ENCODE measurements at places on chromosomes 7 and 10.
A peak's percentile ranks its signal among the peaks of the same experiment; 100 is the strongest.

- no peak for DNase-seq
These were observed 44.9 kb downstream of the VIPR2 start for GRCh38 chr7:159099711-159100231.

DNA sequence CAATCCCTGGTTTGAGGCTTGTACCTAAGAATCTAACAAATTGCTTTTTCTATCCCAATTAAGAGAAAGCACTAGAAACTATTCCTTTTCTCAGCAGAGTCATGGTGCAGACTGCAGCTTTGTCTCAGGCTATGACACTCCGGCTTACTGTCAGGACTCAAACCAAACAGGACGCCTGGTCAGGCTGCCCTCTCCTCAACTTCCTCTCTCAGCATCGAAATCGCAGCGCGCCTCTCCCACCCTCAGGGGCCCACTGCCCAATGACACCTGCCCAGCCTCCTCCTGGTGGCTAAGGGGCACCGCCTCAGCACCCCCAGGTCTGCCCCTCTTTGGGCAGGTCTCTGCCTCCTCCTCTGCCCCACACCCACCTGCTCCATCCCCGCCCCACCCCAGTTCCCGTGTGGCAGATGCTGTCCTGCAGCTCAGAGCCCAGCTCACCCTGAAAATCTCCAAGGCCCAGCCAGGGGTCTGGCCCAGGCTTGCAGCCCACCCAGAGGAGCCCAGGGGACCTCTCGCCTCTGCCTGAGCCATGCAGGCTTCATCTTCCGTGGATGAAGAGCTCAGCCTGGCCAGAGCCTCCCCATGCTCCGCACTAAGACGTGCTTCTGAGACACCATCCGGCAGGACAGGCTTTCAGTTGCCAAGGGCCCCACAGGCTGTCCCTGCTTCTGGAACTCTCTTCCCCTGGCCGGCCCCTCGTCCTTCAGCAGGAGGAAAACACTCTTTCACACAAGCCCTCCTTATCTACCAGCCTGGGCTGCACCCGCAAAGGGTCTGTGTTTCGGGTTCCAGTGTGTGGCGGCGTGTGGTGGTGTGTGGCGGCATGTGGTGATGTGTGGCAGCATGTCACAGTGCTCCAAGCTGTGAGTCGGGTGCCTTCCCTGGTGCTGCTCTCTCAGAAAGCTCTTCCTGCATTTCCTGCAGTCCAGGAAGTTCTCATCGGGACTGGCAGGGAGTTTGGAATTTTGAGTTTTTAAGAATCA is 16.4 kb upstream of the PTPRN2 start:
- no peak for DNase-seq

- no peak for DNase-seq
These were observed 1034.5 kb upstream of the LRRTM3 start for GRCh38 chr10:65891073-65891981.

GRCh38 chr7:83119494-83119893 is 43.2 kb downstream of the PCLO start:
- no peak for DNase-seq

DNA sequence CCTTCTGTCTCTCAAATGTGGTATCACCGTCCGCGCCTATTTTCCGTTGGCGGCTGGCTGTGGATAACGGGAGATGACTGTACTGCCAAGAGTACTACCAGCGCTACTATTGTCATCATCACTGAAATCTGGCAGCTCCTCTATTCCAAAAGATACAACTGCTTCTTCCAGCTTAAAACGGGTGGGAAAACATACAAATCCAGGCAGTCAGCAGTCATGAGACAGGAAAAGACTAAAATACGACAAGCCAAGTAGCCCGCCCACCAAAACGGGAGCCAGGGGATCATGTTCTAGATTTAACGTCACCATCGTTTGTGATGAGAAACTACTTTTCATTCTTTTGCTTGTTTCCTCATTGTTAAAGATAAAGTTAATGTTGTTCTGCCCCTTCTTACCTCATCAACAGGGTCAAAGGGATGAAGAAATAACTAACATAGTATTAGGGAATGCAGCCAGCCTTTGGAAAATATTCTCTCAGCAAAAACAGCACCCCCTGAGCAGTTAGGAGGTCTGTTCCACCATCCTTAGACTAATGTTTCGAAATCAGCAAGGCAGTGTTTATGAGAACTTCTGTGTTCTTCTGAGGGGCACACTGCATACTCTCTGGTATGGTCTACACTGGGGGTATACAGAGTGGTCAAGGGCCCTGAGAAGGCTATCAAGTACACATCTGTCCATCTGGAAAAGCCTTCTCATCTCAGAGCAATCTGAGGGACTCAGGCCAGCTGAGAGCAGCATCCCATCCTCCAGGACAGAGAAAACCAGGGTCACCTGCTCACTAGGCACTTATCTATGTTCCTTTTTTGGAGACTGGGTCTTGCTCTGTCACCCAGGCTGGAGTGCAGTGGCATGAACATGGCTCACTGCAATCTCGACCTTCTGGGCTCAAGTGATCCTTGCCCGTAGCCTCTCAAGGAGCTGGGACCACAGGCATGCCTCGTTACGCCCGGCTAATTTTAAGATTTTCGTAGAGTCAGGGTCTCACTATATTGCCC is 47.5 kb downstream of the GNA12 start:
- no peak for DNase-seq

- DNase-seq = no peak
These were observed 3.1 kb downstream of the SLK start for GRCh38 chr10:103969857-103970627.

DNA sequence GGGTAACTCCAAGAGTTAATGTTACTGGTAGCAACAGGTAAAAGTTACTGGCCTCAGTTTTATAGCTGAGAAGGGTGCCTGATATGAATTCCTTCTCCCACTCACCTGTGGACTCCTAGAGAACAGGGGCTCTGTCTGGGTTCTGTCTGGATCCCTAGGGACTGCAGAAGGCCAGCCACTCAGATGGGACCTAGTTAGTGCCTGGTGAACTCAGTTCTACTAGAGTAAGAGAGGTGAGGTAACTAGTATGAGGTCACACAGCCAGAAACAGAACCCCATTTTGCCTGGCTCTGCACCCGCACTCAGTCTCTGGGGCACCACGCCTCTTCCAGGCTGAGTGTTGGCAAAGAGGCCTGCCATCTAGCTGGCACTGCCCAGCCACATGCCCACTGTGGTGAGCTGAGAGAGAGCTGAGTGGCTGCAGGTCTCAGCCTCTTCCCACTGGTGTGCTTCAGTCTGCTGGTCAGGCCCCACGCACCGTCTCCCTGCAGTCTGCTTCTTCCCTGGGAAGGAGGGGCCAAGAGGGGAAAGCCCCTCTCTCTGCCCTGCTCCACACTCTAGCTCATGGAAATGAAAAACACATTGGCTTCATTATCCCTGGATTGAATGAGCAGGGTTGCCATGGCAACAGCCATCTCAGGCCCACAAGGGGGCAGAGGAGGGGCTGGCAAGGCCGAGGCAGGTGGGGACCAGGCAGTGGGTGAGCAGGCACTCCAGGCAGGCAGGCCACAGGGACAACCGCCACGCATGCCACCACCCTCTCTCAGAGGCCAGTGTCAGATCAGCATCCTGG is 110.6 kb downstream of the ZMIZ1 start:
- no peak for DNase-seq

DNA sequence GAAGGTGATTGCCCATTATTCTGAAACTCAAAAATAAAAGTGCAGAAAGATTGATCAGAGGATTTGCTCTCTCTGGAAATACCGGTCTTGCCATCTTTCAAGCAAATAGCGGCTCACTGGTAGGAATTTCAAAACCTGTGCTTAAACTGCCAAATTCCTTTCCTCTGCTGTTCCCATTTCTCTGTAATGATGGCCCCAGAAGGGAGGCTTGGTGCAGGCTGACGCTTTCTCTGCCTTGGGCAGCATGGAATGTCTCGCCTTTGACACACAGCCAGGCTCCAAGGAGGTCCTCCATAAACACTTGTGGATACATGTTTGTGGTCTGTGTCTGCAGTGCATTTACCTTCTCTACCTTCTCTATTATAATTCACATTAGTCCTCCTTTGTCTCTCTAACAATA is 146.8 kb downstream of the HIBADH start:
- no peak for DNase-seq

- DNase-seq = no peak
These were observed 873.4 kb upstream of the MBL2 start for GRCh38 chr10:53645951-53646350.

DNA sequence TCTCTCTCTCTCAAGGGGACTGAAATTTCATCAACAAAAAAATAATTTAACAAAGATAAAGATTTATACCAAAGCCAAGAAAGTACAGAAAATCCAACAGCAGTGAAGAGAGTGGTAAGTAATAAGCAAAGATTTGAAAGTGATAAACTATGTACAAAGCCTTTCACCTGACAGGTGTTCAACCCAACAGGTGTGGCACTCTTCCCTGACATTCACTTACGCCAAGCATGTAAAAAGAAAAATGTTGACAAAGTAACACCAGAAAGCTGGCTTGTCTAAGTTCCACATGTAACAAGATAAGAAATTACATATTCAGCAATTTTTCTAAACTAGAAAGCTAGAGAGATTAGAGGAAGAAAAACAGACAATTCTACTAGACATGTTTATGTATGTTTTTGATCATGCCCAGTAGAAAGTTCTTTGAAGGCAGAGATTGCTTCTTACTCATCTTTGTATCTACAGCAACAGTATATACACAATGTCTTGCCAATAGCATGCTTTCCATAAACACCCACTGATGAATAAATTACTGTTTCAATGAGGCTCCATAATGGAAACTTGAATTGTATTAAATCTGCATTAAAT is 468.5 kb downstream of the PARD3 start:
- DNase-seq = no peak

DNA sequence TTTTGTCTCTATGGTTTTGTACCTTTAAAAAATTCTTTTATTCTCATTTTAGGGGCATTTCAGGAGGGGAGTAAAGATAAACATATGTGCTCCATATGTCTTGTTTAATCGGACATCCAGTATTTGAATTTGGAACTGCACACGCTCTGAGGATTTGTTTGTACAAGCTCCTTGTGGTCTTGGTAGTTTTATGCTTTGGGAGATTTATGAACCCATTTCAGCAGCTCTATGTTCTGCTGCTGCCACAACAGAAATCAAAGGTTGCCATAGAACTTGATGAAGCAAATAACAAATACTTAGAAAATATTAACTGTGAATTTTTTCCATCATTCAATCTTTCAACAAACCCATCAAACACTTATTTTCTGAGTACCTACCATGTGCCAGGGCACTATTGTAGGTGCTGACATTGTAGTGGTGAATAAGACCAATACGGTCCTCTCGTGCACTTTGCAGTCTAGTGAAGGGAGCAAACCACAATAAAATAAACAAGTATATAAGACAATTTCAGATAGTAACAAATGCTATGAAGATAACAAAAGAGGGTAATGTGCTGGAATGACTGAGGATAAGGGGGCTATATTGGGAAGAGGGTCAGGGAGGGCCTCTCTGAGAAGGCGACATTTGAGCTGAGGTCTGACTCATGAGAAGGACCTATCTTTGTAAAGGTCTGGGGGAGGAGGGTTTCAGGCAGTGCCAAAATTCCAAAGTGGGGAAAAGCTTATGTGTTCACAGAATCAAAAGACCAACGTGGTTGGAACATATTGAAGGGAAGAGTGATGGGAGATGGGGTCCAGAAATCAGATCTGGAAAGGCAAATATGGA is 30.4 kb downstream of the MYPN start:
- no peak for DNase-seq

GRCh38 chr10:110903280-110904278 is 15.4 kb downstream of the BBIP1 start:
- no peak for DNase-seq

DNA sequence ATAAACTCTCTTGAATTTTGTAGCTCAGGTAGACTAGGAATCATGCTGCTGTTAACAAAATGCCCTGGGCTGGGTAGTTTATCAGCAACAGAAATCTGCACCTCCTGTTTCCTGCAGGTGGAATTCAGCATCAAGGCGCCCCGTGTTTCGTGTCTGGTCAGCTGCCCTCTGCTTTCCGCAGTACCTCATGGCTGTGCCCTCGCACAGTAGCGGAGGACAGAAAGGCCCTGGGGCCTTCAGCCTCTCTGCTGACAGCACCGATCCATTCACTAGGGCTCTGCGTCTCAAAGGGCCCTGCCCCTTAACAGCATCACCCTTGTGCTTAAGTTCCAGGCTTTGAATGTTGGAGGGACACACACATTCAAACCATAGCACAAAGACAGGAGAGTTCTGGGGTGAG is 90.0 kb downstream of the DYNC2I1 start:
- DNase-seq = no peak

DNA sequence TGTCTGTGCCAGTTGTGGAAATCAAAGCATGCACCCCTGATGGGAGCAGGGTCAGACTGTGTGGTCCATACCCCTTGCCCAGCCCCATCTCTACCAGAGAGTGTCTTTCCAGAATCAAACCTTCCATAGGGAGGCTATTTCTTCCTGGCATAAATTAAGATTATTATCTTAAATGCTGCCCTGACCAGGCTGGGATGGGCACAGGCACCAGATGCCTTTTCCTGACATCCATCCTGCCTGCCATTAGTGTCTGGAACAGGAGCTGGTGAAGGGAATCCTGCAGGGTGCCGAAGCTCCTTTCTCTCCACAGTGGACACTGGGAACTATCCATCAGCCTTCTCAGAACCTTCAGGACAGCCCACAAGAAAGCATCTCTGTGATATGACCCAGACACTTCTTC is 296.3 kb downstream of the GRID1 start:
- DNase-seq = no peak

- no peak for DNase-seq
These were observed 468.1 kb downstream of the IPMK start for GRCh38 chr10:57799625-57800024.

GRCh38 chr7:108455998-108456677 is at the start of gene NRCAM:
Gene NRCAM, minus strand, starts transcription at chr7:108456436. Its CDS starts 216,372 bp downstream, at chr7:108240064.
- DNase-seq = no peak

GRCh38 chr7:51040787-51041186 is 258.1 kb upstream of the GRB10 start:
- no peak for DNase-seq

- no peak for DNase-seq
These were observed 196.0 kb downstream of the REEP3 start for GRCh38 chr10:63717027-63717715.

GRCh38 chr10:86489071-86489810 is 32.4 kb downstream of the WAPL start:
- DNase-seq = no peak

- DNase-seq = no peak
These were observed 67.8 kb downstream of the CREM start for GRCh38 chr10:35194471-35194870.

- peak; percentile 58 for DNase-seq
These were observed 319.0 kb downstream of the HPSE2 start for GRCh38 chr10:98916526-98917125.

- no peak for DNase-seq
These were observed 1.5 kb upstream of the H2AZ2 start for GRCh38 chr7:44849259-44849884.

DNA sequence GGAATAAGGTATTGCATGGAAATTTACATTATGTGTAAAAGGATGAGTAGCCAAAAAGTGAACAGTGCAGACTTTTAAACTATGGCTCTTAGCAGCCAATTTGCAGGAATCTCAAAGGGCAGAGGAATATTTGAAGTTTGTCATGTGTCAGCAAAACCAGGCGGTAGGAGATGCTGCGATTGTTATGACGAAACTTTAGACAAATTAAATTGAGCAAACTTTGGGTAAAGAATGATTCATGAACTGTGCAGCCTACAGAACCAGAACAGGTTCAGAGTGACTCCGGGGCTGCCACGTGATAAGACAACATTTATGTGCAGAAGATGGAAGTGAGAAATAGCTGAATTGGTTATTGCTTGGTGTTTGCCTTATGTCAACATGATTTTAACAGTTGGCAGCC is 39.2 kb upstream of the CCDC6 start:
- no peak for DNase-seq

- no peak for DNase-seq
These were observed 186.2 kb downstream of the MACC1 start for GRCh38 chr7:20030915-20031362.

GRCh38 chr7:148903504-148903903 is 19.4 kb upstream of the EZH2 start:
- DNase-seq = no peak

Measured in SK-N-MC (cell line).